ENCODE measurements at places on chromosomes 4 and X.

DNA sequence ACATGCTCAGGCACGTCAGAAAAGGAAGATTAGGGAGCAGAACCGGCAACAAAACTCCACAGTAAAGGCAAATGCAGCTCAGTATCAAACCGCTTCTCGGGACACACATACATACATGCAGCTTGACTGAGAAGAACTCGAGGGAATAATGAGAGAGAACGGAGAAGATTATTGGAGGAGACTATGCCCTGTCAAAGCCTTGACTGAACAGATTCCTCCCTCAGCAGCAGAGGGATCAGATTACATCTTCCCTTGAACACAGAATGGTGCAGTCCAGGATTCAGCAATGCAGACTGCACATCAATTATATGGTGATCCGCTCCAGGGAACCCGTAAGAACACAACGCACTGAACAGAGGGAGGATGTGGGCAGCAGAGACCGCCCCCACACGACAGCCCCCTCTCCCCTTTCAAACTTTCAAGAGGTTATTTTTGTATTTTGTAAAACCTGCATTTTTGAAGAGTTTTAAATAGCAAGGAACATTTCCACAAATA is 183.2 kb downstream of the FBXW7 start:
- DNase-seq: no peak

DNA sequence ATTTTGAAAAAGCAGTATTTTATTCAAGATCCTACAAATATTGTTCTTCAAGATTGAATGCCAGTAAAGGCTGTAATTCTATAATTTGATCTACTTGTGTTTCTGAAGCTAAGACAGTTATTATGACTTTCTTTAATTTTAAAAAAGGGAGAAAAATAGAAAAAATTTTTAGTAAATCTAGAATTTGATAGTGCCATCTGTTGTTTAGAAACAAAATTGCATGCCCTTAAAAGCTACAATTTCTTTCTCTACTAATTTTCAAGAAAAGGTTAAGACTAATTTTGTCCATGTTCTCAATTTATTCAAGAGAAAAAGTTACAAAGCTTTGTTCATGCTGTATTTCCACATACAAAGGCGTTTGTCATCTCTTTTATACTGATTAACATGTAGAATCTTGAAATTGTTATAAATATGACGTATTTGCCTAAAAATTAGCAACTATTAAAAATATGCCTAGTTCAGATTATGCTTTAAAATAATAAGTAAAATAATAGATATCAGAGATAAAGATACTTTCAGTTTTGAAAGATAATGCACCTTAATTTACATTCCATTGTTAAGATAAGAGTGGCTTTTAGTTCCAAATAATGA is 25.6 kb upstream of the MMRN1 start:
- DNase-seq: no peak

DNA sequence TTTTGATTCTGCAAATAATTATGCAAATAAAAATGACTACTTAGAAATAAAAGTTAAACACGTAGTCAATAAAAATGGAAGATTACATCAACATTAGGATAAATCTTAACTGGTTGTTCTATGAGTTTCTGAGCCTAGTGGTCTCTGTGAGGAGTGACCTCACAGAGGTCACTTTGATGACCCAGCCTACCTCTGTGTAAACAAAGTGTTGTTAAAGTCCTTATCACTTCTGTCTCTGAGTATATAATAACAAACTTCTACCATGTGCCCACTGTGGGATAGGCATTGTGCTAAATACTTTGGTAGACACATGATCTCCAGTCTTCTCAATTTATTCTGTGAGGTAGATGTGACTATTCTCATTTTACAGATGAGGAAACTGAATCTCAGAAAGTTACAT is 85.4 kb downstream of the PDE5A start:
- no peak for DNase-seq

DNA sequence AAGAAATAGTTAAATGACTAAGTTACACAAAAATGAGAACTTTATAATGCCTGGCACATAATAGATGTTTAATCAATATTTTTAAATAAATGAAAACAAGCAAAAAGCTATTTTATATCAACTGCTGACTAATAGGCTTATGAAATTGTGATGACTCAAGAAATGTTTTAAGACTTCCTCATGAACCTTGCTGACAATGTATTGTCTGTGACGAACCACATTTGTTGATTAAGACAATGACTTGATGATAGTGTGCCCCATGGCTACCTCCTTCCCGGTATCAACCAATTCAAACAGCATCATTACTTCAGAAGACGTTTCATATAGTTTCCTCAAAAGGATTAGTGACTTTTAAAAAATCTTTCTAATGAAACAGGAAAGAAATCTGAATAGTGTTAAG is 7.9 kb downstream of the CXCL6 start:
- no peak for DNase-seq

DNA sequence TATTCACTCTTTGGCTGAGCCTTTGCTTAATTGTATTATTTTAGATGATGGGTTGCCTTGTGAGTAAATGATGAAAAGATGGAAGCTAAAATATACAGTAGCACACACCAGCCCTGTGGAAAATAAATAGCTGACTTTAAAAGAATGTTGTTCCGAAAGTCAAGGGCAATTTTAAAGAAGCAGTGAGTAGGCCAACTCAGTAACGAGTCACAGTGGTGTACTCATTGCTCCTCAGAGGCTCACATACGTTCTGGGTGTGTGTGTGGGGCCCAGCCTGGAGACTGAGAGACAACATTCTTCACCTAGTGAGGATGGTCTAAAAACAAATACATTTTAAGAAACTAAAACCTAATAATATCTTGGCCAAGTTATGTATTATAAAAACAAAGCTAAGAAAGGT is 640.3 kb downstream of the TRIML1 start:
- DNase-seq: no peak

Measured in activated CD4-positive, CD25-positive, alpha-beta regulatory T cell treated with anti-CD3 and anti-CD28 coated beads, Interleukin-2, amount 50 U/mL, for 16 hours (primary cell).